Right ventricle myocardium superior (tissue), 1 donor: ENCODE measurements at places on chromosomes 2 and 18. TPM values are rescaled to one million over a fixed set of nuclear protein-coding genes. Genes with fewer than 3 reads are reported as not detected.

- DNase-seq: no peak
These were observed 191.3 kb downstream of the RPRM start for GRCh38 chr2:153287109-153287801.

The POTEJ gene
- total RNA-seq: not detected

DNA sequence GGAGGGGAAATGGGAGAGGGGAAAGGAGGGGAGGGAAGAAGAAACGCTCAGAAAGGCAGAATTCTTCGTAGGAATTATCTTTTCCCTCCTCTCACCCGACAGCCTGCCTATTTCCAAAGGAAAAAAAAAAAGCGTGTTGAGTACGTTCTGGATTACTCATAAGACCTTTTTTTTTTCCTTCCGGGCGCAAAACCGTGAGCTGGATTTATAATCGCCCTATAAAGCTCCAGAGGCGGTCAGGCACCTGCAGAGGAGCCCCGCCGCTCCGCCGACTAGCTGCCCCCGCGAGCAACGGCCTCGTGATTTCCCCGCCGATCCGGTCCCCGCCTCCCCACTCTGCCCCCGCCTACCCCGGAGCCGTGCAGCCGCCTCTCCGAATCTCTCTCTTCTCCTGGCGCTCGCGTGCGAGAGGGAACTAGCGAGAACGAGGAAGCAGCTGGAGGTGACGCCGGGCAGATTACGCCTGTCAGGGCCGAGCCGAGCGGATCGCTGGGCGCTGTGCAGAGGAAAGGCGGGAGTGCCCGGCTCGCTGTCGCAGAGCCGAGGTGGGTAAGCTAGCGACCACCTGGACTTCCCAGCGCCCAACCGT, at the start of gene GAD1:
GAD1 (plus strand) TSS at position 384 of the 589 bp plus-strand sequence. CDS start 1,705 bp downstream, outside the sequence.
- no peak for DNase-seq

GRCh38 chr18:51821610-51822009, 518.4 kb upstream of the DCC start:
- no peak for DNase-seq

The TTC32 gene
- 3.3 TPM for total RNA-seq

DNA sequence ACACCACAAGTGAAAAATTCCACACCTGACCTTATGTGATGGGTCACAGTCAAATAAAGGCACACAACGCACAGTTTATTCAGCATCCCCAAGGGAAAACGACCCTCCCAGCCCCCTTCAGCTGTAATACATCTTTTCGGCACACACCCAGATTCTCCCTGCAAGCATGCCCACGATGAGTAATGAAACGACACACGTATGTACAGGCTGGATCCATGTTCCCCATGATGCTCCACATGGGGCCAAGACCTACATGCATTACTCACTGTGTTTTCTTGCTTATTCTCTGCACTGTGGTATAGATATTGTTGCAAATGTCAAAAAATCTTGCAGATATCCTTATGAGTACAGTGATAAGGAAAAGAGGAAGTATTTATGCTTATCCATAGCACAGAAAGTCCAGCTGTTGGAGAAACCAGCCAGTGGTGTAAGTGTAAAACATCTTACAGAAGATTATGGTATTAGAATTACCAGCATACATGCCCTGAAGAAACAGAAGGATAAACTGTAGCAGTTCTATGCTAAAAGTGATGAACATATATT, 32.5 kb upstream of the SGPP2 start:
- no peak for DNase-seq

DNA sequence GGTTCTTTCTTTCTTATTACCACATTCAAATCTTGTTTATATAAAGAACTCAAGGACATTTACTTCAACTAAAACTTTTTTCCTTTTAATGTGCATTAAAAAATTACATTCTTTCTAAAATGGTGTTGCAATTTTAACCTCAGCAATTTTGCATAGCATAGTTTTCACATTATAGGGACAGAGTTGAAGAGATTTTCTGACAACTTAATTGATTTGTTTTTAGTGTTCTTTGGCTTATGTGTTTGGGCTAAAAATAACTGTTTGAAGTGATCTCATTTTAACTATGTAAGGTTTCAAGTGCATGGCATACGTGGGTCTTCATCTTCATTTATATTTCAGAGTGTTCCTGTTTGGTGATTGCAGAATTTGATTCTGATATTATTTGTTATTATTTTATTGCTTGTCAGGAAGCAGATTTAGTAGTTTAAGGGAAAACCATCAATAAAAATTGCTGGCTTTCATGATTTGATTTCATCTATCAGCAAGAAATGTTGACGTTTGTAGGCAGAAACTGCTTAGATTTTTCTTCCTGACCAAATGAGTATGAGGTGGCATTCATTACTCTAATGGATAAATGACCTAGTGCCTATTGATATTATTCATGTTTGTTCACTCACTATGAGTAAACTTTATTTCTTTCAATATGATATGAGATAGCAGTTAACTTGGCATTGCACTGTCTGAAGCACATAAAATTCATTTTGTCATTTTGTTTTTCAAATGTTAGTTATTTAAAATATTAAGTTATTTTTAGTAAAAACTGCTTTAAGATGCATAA, 398.4 kb downstream of the NUP35 start:
- no peak for DNase-seq

GRCh38 chr2:174762464-174762863, 1.8 kb downstream of the CHRNA1 start:
- no peak for DNase-seq

DNA sequence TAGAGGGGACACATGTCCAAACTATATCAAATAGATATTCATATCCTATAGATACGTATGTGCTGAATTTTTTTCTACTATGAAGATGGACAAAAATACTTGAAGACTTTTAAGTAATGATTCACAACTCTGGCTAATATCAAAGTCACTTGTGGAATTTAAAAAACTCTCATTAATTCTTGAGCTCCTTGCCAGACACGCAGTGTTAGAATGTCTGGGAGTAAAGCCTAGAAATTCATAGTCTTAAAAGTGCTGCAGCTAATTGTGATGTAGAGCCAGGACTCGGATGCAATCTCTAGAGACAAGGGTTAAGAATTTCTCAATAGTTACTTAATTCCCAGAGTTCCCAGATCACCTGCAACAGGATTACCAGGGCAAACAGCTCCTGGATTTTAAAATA, 107.4 kb downstream of the ARL6IP6 start:
- DNase-seq: no peak

DNA sequence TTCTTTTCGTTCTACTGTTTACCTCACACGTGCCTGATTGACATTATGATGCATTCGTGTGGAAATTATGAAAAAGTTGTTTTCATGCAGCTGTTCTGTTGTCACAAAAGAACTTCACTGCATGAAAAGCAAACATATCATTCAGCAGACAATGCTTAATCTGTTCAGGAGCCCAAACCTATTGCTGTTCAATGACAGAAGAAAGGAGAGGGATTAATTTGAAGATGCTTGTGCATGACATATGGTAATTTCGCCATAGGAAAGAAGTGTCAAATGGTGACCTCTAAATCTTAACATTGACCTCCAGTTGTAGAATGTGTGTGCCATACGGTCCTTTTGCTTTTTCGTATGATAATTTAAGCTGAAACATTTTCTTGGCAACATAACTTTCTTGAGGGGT, 124.5 kb downstream of the WDR7 start:
- no peak for DNase-seq

DNA sequence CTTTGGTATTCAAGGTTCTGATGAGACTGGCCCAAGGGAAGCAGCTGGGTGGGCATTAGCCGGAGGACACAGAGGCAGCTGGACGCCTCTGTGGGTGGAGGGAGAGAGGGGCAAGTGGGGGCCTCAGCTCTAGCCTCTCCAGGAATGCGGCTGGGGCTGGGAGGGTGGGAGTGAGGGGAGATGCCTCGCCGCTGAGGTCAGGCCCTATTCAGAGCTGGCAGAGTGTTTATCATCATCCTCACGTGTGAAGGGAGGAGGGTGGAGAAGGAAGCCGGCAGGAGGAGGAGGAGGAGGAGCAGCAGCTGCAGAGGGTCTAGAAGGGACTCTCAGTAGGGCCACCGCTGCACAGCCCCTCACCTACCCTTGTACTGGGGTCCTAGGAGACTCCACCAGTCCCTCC, 43.1 kb downstream of the TNS1 start:
- DNase-seq: peak; percentile 31

DNA sequence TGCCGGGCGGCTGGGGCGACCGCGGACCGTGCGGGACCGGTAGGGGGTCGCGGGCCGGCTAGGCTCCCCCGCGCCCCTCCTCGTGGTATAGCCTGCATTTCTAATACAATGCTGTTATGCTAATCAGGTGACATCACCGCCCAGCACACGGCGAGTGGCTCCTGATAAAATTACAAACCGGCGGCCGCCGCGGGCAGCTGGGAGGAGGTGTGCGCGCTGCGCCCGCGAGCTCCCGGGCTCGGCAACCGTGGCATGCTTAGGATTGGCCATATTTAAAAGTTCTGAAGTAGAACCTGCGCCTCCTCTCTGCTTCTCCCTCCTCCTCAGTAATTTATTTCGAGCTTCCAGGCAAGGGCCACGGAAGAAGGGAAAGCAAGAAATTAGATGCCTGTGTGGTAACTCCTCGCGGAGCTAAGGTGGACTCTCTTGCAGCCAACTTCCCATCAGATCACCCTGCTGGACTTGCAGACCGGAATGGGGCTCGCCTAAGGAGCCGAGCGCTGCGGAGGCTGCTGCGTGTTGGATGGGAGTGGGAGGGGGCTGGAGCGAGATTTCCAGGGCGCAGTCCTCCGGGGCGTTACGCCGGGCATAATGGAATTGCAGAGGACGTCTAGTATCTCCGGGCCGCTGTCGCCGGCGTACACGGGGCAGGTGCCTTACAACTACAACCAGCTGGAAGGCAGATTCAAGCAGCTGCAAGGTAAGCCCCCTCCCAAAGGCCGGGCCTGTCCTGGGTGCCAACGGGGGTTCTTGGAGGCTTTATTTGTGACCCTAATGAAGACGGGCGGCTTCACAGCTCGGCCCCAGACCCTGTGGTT, 102.3 kb downstream of the SPTBN1 start:
- DNase-seq: peak; percentile 70

The ANO7 gene
- total RNA-seq: 0.35 TPM

The CHCHD5 gene
- total RNA-seq: 18.7 TPM

- DNase-seq: no peak
These were observed 301.3 kb upstream of the RAB12 start for GRCh38 chr18:8307960-8308359.

- DNase-seq: no peak
These were observed 18.3 kb upstream of the ACVR2A start for GRCh38 chr2:147826278-147827087.

GRCh38 chr2:31236433-31237205, 2.7 kb downstream of the EHD3 start:
- no peak for DNase-seq

- DNase-seq: no peak
These were observed 427.8 kb downstream of the ZNF521 start for GRCh38 chr18:24924066-24924716.

GRCh38 chr2:84849271-84849952, 31.5 kb downstream of the TRABD2A start:
- no peak for DNase-seq

GRCh38 chr18:7681298-7681697, 114.2 kb downstream of the PTPRM start:
- DNase-seq: no peak

GRCh38 chr2:105488285-105488684, 89.4 kb upstream of the FHL2 start:
- DNase-seq: peak; percentile 71

The GKN2 gene
- not detected for total RNA-seq

DNA sequence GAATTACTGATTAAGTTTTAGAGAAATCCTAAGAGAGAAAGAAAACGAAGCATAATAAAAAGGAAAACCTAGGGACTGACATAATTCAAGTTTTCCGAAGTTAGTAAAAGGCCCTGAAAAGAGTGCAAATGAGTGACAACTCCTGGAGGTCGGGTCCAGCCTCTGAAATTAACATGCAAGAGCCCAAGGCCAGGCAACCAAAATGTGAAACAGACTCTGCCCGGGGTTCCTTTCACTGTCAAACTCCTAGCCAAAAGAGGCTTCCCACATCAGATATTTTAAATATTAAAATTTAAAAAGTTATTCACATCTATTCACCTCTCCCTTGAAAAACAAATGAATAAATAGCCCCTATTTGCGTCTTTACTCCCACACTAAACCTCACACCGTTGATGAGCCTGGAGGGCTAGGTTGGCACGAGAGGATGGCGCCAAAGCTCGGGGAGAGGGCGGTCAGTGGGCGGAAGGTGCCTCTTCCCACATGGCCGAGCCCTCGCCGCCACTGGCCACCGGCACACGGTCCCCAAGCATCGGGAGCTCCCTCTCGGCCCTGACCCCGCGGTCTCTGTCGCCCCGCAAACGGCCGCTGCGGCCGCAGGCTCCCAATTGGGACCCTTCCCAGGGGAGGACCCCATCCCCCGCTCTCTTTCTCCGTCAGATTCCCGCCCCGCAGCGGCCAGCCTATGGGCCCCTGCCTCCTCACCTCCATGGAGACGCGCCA, 630 bp downstream of the PPM1G start:
- no peak for DNase-seq

- DNase-seq: no peak
These were observed 2132.8 kb upstream of the CELF4 start for GRCh38 chr18:39698436-39698835.

GRCh38 chr2:119545754-119546446, 1.7 kb downstream of the CFAP221 start:
- no peak for DNase-seq

The MYO7B gene
- total RNA-seq: 0.32 TPM

- DNase-seq: no peak
These were observed 52.0 kb downstream of the CXCR4 start for GRCh38 chr2:136065907-136066306.

DNA sequence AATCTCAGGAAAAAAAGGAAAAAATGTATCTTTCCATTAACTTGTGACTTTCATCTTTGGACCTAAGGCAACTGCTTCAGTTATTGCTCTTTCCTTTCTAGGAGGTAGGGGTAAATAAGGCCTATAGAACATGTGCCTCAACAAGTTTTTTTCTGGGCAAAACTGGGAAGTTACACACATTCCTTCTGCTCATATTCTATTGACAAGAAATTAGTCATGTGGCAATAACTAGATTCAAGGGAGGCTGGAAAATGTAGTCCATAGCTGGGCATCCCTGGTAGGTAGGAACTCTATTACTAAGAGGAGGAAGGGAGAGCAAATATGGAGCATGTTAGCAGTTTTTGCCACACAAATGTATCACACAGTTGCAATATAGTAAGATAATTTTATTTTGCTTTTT, 37.7 kb upstream of the NEMP2 start:
- DNase-seq: no peak

DNA sequence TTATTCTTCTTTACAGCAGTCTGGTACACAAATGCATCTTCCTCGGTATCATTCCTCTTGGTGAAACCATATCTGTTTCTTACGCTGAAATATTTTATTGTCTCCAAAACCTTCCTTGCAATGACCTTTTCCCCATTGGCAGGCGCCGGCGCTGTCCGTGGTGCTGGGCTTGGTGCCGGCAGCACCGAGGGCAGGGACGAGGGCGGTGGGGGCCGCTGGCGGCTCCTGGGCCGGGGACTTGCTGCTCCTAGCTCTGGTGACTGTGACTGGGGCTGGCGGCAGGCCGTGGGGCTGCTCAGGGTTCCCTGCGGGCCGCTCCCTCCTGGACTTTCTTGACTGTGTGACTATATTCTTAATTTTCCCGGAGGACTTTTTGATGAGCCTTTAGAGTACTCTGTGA, 72.5 kb downstream of the GPR39 start:
- peak; percentile 44 for DNase-seq
